Esophagus squamous epithelium (tissue), 5 donors: ENCODE measurements at places on chromosomes 5 and 9.

DNA sequence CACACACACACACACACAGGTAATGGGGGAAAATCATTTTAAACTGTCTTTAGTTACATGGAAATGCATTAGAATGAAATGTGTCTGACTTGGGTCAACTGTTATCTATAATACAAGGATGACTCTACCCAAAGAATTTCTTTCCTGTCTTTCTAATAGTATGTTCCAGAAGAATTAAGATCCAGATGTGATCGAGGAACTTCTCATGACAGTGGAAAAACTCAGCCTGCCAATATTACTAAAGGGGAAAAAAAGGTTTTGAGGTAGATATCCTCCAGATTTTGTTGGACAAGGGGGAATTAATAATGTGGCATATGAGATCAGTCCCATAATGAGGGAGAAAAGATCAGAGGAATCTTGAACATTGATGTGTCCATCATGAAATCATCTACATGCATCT lies 190.6 kb upstream of the MAP3K1 start:
- no peak for DNase-seq

DNA sequence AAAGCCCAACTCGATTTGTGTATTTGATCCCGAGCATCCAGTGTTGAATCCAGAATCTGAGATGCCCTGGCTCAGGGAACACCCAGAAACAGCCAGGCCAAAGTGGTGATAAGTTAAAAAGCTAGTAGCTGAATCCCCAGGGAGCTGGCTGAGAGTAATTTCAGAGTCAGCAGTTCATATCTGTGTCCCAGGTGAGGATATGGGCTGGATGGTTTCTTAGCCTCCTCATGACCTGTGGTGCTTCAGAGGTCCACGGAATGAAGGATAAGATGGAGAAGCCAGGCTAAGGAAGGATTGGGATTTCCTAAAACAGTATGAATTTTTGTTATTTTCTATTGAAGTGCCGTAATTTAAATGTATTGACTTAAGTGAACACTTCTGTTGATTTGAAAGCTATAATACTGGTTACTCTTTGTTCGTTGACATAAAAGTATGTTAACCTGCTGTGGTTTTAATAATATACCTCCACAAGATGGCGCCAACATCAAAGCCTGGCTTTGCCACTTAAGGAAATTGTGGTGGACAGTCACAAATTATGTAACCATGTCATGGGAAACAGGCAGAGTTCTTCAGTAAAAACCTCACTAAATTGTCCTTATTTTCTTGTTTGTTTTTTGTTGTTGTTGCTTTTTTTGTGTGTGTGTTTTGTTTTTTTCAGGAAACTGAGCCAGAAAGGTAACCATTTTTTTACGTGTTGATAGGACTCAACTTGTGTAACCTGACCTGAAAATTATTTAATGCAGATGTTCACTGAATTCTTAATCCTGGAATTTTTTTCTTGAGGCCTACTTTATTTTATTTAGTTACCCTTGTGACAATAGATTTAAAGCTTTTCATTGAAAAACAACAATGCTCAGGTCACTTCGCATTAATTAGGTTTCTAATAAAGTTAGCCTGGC lies 11.4 kb downstream of the MTAP start:
- DNase-seq = peak; percentile 8

GRCh38 chr5:14148483-14148882 lies 5.3 kb downstream of the TRIO start:
- DNase-seq = no peak

DNA sequence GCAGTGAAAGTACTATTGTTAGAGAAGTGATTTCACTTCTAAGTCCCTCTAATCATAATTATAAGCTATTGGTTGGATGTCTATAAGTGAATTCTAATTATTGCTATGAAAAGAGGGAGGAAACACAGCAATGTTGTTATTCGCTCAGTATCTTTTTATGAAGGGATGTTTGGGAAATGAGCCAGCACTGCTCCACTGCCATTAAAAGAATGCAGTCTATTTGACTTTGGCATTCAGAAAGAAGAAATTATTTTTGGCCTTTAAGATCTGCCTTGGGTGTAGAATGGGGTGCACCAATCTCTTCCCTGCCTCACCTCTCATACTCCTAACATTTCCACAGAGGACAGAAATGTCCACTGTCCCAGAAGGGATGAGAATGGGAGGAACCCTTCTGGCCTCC lies 332.0 kb downstream of the SPATA31D1 start:
- DNase-seq = no peak
